T follicular helper cell (primary cell): ENCODE measurements at places on chromosomes 2 and 18.

GRCh38 chr2:36670881-36671595 lies 25.5 kb upstream of the VIT start:
- no peak for DNase-seq

GRCh38 chr18:50982802-50983179 lies 15.0 kb downstream of the ELAC1 start:
- DNase-seq: no peak

GRCh38 chr2:26150243-26150642 lies 22.6 kb upstream of the GAREM2 start:
- no peak for DNase-seq

DNA sequence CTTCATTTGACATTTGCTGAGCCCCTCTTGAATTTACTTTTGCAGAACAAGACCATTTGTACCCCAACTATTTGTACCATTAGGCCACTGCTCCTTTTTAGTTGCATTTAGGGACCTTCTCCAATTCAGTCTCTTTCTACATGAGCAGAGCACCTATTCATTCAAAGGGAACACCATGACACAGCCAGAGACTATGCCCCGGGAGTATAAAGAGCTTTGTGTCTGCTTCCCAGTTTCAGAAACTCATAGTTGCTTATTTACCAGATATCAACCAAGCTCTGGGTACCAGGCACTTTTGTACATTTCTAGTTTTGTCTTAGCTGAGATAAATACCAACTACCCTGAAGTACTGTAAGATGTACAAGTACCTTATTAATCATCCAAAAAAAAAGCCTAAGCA lies 269.1 kb upstream of the SIX3 start:
- DNase-seq: no peak

- no peak for DNase-seq
Observed at GRCh38 chr2:74079522-74080341, 68.0 kb downstream of the BOLA3 start.

GRCh38 chr2:200405599-200406298 lies 99.3 kb downstream of the SPATS2L start:
- DNase-seq: no peak

GRCh38 chr2:19228715-19229114 lies 129.7 kb downstream of the OSR1 start:
- no peak for DNase-seq

- no peak for DNase-seq
Observed at GRCh38 chr2:101435001-101435862, 39.7 kb downstream of the RFX8 start.

- DNase-seq: no peak
Observed at GRCh38 chr18:66795051-66795450, 191.2 kb upstream of the CDH19 start.

- DNase-seq: no peak
Observed at GRCh38 chr18:49490246-49490762, 3.3 kb upstream of the C18orf32 start.

DNA sequence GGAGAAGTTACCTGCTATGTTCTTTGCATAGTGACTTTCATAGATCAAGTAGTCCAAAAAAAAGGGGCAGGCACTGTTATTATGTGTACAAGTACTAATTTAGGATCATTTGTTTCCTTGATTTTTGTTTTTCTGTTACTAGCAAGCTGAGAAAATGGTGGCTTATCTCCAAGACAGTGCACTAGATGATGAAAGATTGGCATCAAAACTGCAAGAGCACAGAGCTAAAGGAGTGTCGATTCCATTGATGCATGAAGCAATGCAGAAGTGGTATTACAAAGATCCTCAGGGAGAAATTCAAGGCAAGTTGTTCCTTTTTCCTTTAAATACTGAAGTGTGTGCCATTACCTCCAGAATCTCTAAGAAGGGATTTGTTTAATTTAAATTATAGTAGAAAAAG lies 19.6 kb upstream of the KCNJ13 start:
- no peak for DNase-seq

DNA sequence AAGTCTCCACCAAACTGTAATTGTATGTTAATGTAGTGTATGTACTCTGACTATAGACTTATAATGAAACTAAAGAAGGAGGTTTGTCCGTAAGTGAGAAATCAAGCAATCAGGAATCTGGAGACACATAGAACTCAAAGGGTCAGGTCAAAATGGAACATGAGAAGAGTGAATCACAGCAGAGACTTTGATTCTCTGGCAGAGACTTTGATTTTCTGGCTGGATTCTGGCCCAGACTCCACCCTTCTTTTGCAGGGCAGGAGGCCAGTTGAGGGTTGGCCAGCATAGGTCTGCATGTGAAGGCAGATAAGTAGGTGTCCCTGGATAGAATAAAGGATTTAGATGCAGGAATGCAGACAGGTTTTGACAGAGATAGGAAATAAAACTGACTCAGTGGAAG lies 11.0 kb upstream of the NCKAP5 start:
- no peak for DNase-seq
